ENCODE measurements at places on chromosomes 4 and X.
A peak's percentile ranks its signal among the peaks of the same experiment; 100 is the strongest.

DNA sequence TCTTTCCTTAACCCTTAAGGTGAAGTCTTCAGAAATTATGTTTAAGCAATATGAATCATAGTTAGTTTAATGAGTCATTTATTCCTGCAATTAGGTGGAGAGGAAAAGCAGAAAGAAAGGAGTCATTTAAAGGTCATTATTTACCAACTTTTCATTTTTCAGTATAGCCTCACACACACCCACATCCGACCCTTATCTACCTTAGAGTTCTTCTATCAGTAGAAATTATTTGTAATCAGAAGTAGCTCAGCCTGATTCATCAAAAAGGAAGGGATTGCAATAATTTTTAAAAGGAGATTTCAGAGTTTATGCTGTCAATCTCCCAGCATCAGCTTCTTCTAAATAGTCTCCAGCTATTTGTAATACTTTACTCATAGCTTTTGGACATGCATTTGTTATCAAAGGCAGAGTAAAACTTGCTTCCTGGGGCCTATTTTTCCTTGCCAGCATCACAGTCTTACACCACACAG is 5.9 kb downstream of the ANXA10 start:
- DNase-seq: no peak

DNA sequence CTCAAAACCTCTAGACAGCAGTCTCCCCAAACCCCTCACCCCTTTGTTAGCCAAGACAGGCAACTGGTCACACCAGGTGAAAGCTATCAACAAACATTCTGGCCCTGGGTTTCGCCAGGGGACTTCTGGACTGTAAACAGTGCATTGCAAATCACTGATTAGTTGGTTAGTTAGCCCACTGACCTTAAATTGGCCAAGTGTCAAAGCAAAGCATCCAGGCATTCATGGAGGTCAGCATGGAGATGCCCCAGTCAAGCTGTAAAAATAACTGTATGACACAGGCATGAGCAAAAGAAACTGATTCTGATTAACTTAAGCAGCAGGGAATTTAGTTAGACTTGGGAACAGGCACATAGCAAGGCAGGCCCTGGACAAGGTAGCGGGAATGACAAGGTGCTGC is 156.0 kb upstream of the TTC29 start:
- no peak for DNase-seq

GRCh38 chr4:140857111-140857510 is 100.9 kb upstream of the TBC1D9 start:
- no peak for DNase-seq

GRCh38 chr4:67092351-67092750 is 453.0 kb downstream of the CENPC start:
- peak; percentile 72 for DNase-seq

DNA sequence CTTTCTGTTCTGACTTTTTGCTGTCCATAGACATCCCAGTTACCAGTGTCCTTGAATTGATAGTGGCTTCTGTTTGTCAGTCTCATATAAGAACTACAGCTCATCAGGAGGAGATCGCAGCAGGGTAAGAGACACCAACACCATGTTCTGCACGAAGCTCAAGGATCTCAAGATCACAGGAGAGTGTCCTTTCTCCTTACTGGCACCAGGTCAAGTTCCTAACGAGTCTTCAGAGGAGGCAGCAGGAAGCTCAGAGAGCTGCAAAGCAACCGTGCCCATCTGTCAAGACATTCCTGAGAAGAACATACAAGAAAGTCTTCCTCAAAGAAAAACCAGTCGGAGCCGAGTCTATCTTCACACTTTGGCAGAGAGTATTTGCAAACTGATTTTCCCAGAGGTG is 30.1 kb downstream of the GUCY1A1 start:
- no peak for DNase-seq

DNA sequence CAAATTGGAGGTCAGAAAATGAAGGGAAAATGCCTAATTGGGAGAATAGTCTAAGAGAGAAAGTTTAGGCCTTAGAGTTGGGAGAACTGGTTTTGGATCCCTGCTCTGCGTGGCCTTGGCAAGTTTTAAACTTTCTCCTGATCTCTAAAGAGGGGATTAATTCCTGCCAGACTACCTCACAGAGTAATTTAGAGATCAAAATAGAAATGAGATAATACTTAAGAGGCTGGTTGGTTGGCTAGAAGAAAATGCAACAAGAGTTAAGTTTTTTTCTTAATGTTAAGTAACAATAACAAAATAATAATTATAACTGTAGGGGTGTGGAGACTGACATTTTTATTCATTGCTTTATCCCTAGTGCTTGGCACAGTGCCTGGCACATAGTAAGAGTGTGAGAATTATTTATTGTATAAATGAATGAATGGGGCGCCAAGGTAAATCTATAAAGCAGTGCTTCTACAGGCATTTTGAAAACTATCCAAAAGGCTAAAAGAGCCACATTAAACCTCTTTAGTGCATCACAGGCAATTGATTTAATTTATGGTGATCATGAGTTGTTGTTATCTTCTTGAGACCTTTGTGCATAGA is 160.5 kb downstream of the RASL11B start:
- no peak for DNase-seq

GRCh38 chrX:76555816-76556215 is 128.3 kb downstream of the MAGEE1 start:
- peak; percentile 1 for DNase-seq

GRCh38 chrX:1870421-1870820 is 255.6 kb downstream of the ASMT start:
- DNase-seq: no peak

DNA sequence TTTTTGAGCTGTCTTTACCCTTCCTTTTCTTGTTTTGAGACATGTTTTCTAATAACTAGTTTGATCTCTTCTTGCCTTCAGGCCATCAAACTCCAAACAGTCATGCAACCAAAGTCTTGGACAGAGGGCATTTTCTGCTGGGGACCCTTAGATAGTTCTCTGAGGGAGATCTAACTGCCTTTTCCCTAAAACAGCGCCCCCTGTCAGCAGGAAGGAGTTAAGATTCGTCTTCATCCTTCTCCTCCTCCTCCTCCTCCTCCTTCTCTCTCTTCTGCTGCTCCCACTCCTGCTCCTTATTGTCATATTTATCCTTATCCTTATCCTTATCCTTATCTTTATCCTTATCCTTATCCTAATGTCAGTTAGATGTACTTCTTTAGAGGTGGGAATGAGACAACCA is 417.2 kb downstream of the TRAM1L1 start:
- no peak for DNase-seq

DNA sequence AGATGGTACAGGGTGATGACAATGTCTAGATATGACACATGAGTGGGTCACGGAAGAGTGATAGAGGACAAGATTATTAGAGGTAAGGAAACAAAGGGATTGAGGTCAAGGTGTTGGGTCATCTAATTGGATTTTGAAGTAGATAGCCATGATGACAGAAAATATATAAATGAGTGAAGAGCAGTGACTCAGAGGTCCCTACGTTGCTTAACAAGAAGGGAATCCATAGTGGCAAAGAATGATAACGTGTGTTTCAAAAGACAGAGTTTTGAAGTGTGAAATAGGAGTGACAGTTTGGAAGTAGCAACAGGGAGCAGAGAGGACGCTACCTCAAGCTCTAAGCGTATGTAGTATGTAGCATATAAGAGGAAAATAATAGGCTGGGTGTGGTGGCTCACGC is 22.2 kb upstream of the CAMK2D start:
- DNase-seq: no peak

DNA sequence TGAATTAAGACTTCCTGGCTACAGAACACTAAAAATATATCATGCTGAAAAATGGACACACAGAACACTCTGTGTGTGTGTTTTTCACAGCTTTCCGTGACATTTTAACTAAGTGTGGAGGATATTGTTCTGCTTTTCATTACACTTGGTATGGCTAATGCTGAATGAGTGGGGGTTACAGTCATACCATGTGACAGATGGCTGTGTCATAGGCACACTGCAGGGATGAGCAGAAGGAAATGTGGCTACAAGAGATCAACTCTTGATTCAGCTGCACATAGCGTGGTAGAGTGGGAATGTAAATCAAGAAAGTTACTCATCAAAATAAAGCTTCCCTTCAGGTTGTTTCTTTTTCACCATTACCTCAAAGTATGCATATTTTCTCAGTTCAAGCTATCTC is 669.8 kb downstream of the IQCM start:
- DNase-seq: no peak

GRCh38 chr4:185868983-185869382 is 57.0 kb upstream of the SORBS2 start:
- no peak for DNase-seq

DNA sequence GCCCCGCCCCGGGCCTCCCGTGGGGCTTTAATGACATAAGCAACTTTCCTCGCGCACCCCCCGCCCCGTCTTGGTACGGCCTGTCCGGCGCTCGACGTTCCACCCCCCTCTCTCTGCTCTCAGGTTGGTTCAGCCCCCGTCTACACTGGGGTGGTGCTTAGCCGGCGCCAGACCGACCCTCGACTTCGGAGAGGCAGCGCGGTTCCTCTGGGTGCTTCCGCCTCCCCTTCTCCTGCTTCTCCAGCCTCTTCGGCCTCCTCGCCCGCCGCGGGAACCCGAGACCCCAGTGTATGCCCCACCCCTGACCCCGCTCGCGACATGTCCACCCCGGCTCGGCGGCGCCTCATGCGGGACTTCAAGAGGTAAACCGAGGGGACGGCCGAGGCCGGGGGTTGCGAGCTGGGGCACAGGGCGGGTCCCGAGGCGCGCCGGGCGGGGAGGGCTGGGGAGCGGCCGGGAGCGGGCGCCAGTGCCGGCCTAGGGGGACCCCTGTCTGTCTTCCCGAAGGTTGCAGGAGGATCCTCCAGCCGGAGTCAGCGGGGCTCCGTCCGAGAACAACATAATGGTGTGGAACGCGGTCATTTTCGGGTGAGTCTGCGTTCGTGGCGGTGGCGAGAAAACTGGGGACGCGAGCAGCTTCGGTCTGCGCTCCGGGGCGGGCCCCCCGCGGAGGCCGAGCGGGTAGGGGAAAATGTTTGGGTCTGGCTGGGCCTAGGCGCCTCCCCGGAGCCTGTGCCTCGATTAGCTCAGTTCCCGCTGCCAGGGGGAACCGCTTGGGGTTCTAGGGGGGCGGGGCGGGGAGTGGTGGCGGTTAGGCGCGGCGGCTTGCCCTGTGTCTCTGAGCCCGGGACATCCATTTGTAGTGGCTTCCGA is at the start of gene UBE2A:
Gene UBE2A, plus strand, starts transcription at position 170 of the 873 bp plus-strand sequence. Its CDS starts 149 bp downstream, at position 319.
- peak; percentile 17 for DNase-seq

GRCh38 chrX:48002929-48003328 is 860 bp downstream of the ZNF182 start:
- DNase-seq: no peak

DNA sequence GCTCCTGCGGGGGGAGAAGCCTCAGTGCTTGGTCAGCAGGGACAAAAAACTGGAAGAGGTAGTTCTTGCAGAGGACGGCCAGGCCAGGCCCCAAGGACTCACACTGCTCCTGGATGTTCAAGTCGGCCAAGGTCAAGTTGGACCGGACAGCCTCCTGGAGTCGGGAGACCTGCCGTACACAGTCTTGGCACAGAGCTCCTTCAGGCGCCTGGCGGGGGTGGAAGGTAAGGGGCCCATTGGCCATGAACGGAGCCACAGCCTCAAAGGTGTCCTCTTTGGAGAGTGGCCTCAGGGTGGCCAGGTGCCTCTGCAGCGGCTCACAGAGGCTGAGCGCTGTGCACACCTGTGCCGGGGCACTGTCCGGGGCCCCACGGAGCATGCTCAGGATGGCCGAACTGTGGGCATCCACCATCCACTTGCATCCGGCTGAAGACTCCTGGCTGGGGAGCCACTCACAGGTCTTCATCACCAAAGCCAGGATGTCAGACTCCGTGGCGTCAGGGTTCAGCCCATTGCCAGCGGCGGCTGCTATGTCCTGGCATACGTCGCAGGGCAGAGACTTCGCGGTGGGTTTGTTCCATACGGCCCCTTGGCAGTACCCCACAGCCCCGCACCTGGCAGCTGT is 477 bp downstream of the PSAPL1 start:
- no peak for DNase-seq

GRCh38 chrX:9676738-9677097 is 88.9 kb downstream of the GPR143 start:
- DNase-seq: no peak

- DNase-seq: no peak
Observed at GRCh38 chrX:23610495-23610894, 56.8 kb upstream of the PRDX4 start.

DNA sequence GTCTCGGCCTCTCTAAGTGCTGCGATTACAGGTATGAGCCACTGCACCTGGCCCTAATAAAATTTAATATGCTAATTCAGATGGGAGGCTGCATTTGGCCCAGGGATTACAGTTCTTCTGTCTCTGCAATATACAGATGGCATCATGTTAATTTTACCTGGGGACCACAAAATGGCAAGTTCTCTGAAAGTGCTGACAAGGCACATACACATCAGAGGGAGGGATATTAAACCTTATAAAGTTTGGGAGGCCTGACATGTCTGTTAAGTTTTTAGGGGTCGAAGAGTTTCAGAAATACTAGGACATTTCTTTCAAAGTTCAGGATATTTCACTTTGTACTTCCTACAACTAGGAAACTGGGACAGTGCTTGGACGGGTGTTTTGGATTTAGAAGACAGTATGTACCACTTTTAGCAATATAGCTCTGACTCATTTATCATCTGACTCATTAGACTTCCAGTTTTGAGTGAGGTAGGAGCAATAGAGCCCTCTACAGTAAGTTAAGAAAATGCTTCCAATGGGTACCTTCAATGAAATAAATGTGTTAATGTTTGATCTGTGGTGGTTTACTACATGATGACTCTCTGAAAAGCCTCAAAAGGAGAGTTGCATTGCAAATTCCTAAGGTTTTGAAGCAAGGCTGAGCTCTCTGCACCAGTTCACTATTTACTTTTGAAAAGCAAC is 981.0 kb upstream of the HS3ST1 start:
- DNase-seq: no peak

DNA sequence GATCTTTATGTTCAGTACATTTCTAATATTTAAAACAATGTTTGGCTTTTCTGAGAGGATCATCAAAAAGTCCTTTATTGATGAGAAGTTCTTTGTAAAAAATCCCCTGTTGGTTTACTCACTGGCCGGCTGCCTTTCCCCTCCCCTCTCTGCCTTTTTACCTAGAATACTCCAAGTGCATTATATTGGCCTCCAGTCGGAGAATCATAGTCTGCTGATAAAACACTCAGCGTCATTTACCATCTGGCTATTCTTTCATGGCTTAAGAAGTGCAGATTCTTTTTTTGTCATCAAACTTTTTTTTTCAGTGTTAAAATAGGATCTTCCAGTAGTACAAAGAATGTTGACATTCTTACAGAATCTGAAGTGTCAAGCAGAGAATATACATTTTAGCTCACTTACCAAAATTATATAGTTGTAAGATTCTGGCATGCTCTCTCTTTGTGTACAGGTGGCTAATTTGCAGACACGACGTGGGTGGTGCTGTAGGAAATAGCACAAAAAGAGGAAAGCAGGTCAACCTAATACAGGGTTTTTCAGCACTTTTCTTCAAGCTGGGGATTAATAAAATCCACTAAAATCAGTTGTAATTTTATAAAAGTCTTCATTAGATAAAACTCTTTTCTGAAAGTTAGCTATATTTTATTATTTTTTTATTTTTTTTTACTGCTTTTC is 731.8 kb downstream of the KCTD8 start:
- DNase-seq: no peak

GRCh38 chrX:21943460-21944135 is 3.1 kb downstream of the SMS start:
- no peak for DNase-seq
